Activated CD4-positive, CD25-positive, alpha-beta regulatory T cell treated with anti-CD3 and anti-CD28 coated beads, Interleukin-2, amount 50 U/mL, for 24 hours (primary cell): ENCODE measurements at places on chromosomes 13 and 19.

DNA sequence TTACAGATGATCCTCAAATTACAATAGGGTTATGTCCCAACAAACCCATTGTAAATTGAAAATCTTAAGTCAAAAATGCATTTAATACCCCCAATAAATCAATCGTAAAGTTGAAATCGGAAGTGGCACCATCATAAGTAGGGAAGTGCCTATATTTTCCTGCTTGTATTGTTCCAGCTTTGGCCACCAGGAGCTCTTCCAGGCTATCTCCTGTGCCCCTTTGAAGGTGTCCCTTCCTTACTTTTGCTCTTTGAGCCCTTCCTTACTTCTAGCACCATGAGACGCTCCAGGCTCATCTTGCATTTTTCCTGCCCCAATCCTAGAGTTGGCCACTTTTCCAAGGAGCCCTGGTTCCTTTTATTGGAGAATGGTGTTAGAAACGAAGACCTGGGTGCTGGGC lies 163.0 kb upstream of the TSC22D1 start:
- no peak for ATAC-seq

DNA sequence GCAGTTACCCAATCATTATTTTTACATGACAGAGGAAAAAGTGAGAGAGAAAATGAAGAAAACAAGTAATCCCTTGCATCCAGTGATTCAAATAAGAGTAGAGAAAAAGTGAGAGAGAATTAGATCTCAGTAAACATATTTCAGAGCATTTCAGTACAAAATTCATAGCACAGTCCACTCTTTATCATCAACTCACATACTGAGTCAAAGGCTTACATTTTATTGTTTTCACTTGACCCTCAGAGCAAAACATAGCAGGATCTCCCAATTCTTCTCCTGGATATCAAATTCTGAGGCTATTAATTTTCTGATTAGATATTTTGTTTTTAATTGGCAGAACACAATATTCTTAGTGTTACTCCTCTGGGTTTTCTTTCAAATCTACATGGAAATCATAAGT lies 1568.3 kb upstream of the PRR20A start:
- ATAC-seq: no peak

GRCh38 chr13:29039212-29039611 lies 219.1 kb downstream of the MTUS2 start:
- ATAC-seq: no peak

GRCh38 chr19:48186541-48186991 lies 16.1 kb downstream of the ZSWIM9 start:
- no peak for ATAC-seq

DNA sequence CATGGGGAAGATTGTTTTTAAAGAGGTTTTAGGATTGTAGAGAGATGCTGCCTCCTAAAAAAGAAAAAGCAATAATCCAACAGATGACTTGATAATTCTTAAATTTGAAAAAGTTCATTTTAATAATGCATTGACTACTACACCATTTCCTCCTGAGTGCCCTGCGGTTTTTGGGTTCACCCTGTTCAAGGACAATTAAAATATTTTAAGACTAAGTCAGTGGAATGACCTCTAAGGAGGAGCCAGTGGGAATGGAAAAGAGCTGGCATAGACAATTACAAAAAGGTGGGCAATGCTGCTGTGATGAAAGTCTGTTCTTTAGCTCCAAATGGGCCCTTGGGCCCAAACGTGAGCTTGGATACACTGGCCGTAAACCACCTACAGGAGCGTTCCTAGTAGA lies 217.8 kb downstream of the LHFPL6 start:
- ATAC-seq: no peak

GRCh38 chr13:49777746-49778614 lies 14.5 kb downstream of the KPNA3 start:
- ATAC-seq: no peak
